ENCODE measurements at places on chromosomes 16 and 17.

GRCh38 chr17:11618861-11619566, 20.7 kb downstream of the DNAH9 start:
- DNase-seq: no peak

GRCh38 chr17:56131431-56131830, 21.8 kb upstream of the ANKFN1 start:
- no peak for DNase-seq

DNA sequence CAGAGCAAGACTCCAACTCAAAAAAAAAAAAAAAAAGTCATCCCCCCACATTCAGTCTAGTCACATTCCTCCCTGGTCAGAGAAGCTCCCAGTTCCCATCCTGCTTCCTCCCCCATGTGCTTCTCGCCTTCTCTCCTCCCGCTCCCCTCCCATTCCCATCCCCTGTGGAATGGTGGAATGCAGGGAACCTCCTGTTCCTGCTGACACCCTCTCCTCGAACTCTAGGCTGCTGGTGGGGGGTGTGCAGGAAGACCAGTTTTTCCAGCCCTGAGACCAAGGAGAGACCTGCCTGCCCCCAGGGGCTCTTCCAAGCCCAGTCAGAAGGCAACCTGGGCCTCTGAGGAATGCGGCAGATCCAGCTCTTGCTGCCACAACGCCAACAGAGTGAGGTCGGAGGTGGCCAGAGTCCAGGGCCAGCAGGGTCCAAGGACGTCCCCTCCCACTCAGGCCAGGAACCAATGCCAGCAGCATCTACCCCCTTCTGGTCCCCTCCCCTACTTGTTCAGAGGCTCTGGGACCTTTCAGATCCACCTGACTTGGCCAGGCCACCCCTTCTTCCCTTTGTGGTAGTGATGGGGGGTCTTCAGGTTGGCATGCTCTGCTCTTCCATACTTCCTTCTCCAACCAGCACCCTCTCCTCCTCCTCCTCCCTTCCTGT, 39.3 kb upstream of the TAC4 start:
- no peak for DNase-seq

GRCh38 chr16:13529193-13529982, 390.6 kb upstream of the ERCC4 start:
- DNase-seq: no peak

GRCh38 chr16:56711862-56712261, 18.1 kb upstream of the NUP93 start:
- DNase-seq: no peak

GRCh38 chr17:7196651-7197401, 17.7 kb upstream of the ASGR1 start:
- no peak for DNase-seq

GRCh38 chr16:11603331-11603750, 16.6 kb upstream of the LITAF start:
- DNase-seq: no peak

- DNase-seq: no peak
These were observed 999 bp downstream of the XYLT1 start for GRCh38 chr16:17469741-17470181.

DNA sequence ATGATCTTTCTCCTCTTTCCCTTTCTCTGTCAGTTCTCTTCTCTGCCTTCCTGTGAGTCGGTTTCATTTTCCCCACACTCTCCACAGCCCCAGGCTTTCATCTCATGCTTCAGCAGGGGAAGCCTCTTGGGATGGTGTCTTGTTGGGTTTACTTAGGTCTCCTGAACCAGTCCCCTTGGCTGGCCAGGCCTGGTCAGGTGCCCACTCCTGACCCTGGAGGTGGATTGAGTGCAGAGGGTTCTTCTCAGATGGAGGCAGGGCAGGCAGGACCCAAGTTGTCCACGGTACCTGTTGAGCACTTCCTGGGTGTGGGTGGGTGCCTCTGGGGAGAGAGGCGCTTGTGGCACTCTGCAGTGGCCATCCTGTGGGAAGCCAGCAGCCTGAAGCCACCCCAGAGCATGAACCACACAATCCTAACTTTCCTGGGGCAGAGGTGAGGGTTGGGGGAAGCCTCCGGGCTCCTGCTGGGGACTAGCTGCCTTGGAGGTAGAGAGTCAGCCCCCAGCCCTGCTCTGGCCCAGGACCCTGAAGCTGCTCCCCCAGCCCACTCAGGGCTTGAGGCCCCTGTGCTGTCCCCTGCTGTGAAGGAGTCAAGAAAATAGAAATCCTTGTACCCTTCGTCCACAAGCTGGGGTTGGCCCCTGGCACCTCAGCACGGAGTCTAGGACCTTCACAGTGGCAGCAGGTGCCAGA, 2.0 kb upstream of the RAP1GAP2 start:
- DNase-seq: no peak

GRCh38 chr16:79188739-79189122, 411.8 kb downstream of the MAF start:
- no peak for DNase-seq

GRCh38 chr17:32141258-32141657, 1.0 kb upstream of the RHOT1 start:
- DNase-seq: no peak

DNA sequence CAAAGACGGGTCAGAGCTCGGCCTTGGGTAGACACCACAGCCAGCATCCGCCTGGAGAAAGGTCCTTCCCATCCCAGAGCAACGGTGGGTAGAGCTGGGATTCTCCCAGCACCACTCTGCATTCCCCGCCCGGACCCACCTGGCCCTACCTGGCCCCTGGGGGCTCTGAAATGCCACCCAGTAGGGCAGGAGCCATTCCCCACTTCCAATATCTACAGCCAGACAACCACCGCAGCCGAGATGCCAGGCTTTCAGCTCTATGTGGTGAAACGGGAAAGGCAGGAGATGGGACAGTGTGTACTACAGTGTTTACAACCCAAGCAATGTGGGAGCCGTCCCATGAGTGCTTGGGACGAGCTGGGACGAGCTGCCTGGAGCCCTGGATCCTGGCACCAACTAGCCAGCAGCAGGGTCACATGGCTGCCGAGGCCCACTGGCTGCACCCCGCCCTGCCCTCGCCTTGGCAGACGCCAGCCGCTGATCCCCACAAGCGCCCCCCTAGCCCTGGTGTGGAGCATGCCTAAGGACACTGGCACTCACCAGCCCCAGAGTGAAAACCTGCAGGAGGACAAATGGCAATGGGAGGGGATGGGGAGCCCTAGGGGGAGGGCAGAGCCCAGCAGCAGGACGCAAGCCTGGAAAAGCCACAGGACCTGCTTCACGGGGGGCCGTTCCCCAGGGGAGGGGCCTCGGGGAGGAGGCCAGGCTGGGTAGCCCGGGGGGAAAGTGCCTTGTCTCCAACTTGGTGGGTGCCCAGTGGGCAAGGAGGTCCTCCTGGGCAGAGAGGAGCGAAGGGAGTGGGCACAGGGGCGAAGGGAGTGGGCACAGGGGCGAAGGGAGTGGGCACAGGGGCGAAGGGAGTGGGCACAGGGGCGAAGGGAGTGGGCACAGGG, 13.5 kb downstream of the TMC6 start:
- no peak for DNase-seq

DNA sequence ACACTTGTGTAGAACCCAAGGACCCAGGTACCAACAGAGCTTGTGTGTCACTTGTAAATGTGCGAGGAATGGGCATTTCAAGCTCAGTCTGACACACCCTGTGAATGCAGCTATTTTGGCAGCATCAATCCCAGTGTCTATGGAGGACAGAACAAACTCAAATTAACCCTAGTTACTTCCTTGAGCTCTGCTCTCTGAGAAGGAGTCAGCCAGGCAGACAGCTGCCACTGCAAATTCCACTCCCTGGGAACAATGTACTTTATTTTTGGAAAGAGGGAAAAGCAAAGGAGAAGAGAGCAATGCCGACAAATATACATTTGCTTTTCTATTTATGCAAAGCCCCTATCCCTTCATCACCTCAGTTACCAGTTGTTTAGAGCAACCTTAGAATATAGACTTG, 48.4 kb upstream of the NOG start:
- no peak for DNase-seq

GRCh38 chr17:59278406-59278805, 53.0 kb upstream of the YPEL2 start:
- DNase-seq: no peak

GRCh38 chr17:381941-382643, 29.5 kb upstream of the RPH3AL start:
- DNase-seq: no peak

GRCh38 chr16:81923296-81923695, 88.0 kb downstream of the SDR42E1 start:
- DNase-seq: no peak

DNA sequence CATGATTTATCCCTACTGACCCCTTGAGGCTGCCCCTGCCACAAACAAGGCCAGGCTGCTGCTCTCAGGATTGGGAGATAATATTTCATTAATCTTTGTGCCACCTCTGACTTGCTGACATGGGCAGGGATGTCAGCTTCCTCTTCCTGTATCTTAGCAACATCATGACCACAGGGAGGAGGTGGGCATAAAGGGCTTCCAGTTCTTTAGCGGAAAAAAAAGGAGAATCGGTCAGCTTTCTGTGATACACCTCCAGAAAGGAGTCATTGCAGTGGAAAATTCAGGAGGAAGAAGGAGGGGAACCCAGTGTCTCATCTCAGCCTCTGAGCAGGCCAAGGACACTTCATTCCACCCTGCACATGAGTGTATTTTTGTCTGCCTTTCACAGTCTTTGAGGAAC, 206.8 kb upstream of the SDK2 start:
- no peak for DNase-seq

All from left renal cortex interstitium (tissue), 4 donors.